ENCODE measurements at places on chromosomes 11 and 22.

- no peak for DNase-seq
These were observed 522.8 kb upstream of the LUZP2 start for GRCh38 chr11:23974051-23974450.

DNA sequence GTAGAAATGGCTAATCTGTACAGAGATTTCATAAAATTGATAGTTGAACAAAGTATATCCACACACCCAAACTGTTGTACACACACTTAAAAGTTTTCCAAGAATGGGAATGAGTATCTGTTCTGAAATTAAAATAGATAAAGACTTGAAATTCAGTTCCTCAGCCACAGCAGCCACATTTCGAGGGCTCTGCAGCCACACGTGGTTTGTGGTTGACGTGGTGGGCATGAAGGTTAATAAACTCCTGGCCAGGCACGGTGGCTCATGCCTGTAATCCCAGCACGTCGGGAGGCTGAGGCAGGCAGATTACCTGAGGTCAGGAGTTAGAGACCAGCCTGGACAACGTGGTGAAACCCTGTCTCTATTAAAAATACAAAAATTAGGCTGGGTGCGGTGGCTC, 24.0 kb downstream of the TPST2 start:
- no peak for DNase-seq

- DNase-seq: no peak
These were observed 6.3 kb downstream of the KCNJ11 start for GRCh38 chr11:17382046-17382728.

GRCh38 chr22:23177197-23177596, 3.1 kb upstream of the BCR start:
- no peak for DNase-seq

GRCh38 chr22:37639771-37640590, 512 bp downstream of the SH3BP1 start:
- no peak for DNase-seq

DNA sequence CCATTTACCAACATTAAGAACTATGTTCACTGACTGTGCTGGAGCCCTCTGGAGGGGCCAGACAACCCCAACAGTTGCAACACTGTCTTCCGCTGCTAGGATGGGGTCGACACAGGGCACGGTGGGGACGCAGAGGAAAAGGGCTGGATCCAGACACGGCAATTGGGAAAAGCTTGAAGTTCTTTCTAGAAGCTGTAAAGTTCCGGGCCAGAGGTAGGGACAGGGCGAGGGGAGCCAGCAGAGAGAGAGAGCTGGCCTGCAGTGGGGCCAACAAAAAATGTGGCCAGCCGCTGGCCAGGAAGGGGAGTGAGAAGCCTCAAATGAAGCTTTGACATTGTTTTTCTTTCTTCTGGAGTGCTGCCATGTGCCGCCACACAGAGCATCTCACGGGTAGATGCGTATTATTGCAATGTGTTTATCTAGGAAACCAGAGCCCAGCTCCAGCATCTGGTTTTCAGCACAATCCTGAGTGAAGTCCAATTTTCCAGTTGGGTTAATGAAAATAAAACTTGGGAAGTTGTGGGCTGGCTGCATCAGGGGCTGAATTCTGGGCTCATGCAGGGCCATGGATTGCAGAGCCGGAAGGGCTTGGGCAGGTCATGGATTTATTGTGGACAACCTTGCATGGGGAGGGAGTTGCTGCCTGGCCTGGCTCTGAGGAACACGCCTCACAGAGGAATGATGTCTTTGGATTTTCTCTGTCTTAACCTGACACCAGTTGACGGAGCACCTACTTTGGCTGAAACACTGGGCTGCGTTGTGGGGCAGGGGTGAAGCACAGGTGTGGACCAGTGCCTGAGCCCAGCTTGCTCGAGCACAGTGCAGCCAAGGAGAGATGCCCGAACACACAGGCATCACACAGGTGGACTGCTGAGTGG, 67.6 kb upstream of the AMPD3 start:
- DNase-seq: no peak

All from stimulated activated CD4-positive, alpha-beta T cell treated with anti-CD3 and anti-CD28 coated beads, Interleukin-1b, Interleukin-23, amount 100 ng/mL, for 1 hour (primary cell).